Esophagus (tissue), 2 donors: ENCODE measurements at places on chromosomes 2 and 18. TPM values are rescaled to one million over a fixed set of nuclear protein-coding genes. Genes with fewer than 3 reads are reported as not detected.

HES6 gene
- polyA plus RNA-seq, result 2.5 TPM

ALPP gene
- not detected for polyA plus RNA-seq

ITPRIPL1 gene
- 1.4 TPM for polyA plus RNA-seq

CLEC4F gene
- polyA plus RNA-seq, result 0.51 TPM

TMEM182 gene
- 0.96 TPM for polyA plus RNA-seq

PNPT1 gene
- 7.4 TPM for polyA plus RNA-seq

FNDC4 gene
- 34.0 TPM for polyA plus RNA-seq
